ENCODE measurements at places on chromosomes 4 and X. TPM values are rescaled to one million over a fixed set of nuclear protein-coding genes. Genes with fewer than 3 reads are reported as not detected.

Gene DDIT4L
- 0.06 TPM for total RNA-seq

Gene KIAA1210
- total RNA-seq, result not detected

Gene UGT2A1
- total RNA-seq, result not detected

Gene AVPR2
- total RNA-seq, result not detected

Measured in activated CD8-positive, alpha-beta memory T cell treated with anti-CD3 and anti-CD28 coated beads for 36 hours (primary cell).